Amniotic epithelial cell (primary cell): ENCODE measurements at places on chromosomes 12 and 14.
A peak's percentile ranks its signal among the peaks of the same experiment; 100 is the strongest.

- DNase-seq = no peak
These were observed 230.4 kb downstream of the SPTSSA start for GRCh38 chr14:34231626-34232025.

DNA sequence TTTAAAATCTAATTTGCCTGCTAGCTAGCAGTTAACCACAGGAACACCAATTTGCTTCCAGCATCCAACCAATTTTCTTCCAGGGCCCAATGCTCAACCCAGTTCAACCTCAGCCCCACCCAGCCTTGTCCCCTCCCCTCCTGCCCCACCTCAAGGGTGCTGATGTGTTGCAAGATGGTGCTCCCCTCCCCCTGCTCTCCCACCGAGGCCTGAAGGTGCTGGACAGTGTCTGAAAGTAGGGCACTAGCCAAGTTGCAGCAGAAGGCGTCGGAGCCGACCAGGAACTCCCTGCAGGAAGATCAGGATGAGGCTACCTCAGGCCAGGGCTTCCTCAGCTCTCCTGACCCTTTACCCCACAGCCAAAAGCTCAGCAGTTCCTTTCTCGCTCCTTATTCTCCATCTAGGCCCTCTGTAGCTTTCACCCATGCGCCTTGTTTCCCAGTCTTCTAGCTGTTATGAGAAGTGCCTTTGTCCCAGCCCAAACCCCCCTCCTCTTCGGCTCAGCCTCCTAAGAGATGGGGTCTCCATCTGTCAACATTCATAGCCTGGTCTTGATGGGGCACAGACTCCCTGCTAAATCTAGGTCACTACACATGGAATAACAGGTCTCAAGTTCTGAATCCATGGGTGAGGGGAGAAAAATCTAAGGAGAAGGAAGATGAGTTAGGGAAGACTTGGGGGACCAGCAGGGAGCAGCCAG is 3.6 kb downstream of the STAT6 start:
- peak; percentile 62 for DNase-seq

DNA sequence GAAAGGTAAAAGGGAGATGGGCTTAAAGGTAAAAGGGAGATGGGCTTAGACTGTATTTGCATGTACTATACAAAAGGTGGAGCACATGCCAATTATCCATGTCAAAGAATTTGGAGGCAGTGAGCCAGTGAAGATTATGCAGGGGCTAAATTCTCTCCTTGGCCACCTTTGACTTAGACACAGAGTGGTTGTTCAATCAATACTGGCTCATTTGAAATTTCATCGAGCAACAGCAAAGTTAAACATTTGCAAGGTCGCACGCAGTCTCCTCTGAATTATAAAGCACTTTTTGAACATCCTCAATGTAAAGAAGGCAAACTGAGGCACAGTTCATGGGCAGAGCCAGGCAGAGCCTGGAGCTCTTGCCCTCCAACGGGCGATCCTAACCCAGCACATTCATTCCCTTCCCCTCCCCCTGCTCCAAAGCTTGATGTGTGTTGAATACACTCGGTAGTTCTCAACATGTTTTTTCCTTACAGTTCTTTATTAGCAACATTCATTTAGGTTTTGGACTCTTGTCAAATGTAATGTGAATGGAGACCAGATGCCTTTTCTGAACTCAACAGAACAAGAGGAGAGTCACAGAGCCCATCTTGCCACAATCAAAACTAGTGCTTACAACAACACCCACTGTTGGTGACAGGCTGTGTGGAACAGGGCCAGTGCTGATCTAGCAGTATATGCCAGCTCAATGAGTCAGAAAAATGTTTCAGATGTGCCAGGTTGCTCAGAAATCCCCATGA is 169.7 kb upstream of the G2E3 start:
- no peak for DNase-seq

GRCh38 chr12:115362339-115362976 is 678.5 kb upstream of the TBX3 start:
- no peak for DNase-seq

DNA sequence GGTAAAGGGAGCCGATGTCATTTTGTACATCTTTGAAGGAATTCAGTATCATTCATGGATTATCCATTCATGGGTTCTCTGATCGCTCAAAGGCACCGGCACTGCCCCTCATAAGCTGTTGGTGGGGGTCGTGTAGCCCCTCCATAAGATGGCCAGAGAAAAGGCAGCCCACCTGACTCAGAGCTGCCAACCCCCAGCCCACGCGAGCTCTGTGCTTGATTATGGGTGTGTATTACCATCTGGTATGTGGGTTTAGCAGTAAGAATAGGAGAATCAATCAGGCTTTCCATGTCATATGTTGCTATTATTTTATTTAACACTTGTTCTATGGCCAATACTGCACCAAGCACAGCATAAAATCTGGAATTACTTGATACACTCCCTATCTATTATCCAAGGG is 32.1 kb upstream of the AMIGO2 start:
- DNase-seq = no peak

- no peak for DNase-seq
These were observed 4.8 kb downstream of the GUCY2C start for GRCh38 chr12:14691560-14691959.

DNA sequence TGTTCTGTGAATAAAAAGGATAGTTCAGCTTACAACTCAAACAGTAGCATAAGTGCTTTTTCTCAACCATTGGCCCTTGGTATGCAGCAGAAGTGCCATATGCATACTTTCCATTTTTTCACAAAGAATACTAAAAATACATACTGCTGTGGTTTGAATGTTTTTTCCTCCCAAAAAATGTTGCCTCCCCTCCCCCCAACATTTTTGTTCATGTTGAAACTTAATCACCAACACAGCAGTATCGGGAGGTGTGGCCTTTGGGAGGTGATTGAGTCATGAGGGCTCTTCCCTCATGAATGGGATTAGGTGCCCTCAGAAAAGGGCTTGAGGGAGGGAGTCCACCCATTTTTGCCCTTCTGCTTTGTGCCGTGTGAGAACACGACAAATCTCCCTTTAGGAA is 198.6 kb downstream of the ESR2 start:
- peak; percentile 74 for DNase-seq

DNA sequence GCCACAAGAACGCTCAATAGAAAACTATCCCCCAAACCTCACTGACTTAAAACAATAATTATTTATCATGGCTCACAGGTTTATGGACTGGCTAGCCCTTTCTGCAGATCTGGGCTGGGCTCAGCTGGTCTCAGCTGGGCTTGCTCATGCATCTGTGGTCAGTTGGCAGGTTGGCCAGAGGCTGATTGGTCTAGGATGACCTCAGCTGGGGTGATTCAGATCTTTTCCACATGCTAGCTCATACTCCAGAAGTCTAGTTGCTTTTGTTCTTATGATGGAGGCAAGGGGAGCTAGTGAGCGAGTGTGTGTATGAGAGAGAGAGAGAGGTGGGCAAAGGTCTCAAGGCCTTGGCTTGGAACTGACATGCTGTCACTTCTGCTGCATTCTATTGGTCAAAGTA is 181.2 kb upstream of the NRXN3 start:
- no peak for DNase-seq
